ENCODE measurements at places on chromosomes 5 and 9.

GRCh38 chr5:157059093-157059539 lies at the start of gene HAVCR1:
Gene HAVCR1 (minus strand): TSS chr5:157059116. CDS start chr5:157057943, 1,173 bp downstream.
- DNase-seq = no peak

DNA sequence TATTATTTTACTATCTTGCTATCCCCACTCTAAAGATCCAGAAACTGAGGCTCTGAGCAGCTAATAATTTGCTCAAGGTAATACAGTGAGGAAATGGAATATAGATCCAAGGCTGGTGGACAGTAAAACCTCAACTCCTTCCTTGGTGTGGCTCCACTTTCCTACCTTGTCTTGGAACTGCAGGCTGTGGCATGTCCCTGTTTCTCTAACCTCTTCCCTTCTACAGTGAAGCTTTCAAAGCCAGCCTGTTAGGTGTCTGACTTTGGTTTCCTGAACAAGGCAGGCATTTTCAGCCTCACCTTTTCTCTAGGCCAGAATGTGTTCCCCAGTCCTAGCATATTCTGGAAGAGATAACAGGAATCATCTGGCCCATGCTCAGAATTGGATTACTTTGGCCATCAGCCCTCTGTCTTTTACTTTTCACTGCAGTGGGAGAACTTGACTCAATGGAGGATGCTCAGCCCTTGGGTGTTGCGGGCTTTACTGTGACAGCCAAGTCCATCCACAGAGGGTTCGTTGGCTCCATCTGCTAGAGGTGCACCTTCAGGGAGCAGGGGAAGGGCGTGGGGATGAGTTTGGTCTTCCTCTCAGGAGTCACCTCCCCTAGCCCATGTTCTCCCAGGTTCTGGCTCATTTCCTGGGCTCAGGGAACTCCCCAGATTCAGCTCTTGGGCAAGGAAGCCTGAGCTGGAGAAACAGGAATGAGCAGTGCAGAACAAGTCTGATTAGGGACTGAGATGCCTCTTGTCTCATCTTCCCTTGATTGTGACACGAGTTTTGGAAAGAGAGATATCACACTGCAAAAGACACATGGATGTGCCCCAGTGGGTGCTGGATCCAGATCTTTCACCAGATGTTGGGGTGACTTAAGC lies 1.1 kb downstream of the NIPAL4 start:
- DNase-seq = no peak

DNA sequence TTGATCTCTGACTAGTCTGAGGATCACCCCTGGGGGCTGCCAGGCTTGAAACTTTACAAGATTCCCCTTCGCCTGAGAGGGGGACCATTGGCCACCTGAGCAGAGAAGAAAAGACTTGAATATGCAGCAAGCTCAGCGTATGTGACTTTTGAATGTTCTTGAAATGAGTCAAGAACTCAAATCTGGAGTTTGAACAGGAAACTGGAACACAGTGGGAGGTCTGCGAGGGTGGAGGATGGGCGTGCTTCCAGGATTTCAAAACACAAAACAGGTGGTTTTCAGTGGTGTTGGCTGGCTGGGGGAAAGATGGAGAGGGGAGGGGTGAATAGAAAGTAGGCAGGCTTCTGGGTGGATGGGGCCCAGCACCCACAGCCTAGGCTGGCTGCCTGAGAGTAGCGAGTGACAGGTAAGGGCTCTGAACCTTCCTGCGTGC lies 40.6 kb downstream of the TMEM174 start:
- peak; percentile 64 for DNase-seq

- no peak for DNase-seq
These were observed 132.5 kb upstream of the PRSS3 start for GRCh38 chr9:33662871-33663270.

DNA sequence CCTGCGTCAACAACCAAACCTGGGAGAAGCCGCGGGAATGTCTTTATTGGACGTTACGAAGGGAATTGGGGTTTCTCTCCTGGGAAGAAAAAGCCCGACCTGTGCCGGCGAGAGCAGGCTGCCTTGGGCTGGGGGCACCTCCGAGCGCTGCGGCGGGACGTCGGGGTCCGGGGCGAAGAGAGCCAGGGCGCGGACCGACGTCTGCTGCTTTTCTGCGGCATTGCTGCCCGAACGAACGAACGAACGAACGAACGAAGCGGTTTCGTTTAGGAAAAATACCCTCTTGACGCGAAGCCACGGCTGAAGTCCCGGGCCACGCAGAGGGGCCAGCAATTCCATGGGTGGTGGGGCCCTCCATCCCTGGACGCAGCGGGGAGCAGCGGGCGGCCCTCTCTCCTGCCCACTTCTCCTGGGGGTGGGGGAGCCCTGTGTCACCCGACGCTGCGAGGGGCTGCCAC lies 4.8 kb upstream of the PITX1 start:
- no peak for DNase-seq

GRCh38 chr5:86970361-86970760 lies 297.3 kb upstream of the RASA1 start:
- no peak for DNase-seq

GRCh38 chr9:132942541-132943182 lies 1.8 kb downstream of the TSC1 start:
- DNase-seq = no peak

DNA sequence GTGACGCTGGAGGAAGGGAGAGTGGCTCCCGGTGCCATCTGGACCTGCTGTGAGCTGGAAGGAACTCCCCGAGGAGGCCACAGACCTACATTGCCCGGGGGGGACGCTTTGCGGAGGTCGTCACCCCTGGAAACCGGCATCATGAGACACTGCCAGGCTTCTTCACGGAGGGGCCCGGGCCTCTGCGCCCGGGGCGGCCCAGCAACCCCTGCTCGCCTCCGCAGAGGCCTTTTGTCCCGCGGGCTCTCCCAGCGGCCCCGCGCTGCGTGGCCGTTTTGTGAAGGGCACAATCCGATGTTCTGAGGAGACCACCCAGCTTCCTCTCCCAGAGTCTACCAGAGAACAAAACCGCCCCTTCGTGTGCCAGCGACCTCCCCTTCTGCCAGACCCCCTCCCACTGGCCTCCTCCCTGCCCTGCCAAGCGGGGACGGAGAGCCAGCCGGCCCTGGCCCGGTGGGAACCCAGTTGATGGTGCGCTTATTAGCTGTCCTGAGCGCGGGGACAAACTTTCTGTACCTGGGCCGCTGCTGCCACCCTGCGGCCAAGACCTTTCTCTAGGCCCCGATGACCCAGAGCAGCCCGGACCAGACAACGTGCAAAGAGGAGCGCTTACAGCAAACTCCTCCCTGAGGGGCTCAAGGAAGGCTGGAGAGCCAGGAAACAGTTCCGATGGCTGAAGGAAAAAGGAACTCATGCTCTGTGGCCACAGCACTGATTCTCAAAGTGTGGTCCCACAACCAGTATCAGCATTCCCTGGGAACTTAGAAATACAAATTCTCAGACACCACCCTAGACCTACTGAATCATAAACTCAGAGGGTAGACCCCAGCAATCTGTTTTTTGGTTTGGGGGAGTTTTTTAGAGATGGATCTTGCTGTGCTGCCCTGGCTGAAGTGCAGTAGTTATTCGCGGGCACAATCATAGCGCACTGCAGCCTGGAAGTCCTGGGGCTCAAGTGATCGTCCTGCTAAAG lies 86.7 kb downstream of the SLC1A3 start:
- DNase-seq = peak; percentile 85

DNA sequence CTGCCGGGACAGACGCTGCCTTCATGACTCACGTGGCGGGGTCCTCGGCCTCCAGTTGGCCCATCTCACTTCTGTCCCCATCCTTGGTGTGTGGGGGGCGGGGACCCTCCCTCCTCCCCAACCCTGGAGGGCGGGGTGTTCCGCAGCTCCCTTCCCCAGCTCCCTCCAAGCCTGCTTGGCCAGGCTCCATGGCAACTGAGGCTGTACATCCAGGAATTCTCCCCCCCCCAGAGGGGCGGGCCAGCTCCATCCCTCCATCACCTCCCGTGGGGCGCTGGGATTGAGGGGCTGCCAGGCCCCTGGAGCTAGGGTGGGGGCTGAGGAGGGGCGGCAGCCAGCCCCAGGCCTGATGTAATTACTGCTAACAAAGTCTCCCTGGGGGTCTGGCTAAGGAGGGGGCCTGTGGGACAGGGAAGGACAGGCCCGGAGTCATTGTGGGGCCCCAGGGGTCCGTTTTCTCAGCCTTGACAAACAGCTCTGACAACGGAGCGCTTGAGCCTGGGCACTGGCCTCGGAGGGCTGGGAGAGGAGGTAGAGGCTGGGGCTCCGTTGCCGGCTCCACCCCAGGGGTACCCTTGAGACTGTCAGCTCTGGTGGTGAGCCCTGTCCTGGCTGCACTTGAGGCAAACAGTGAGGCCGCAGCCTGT lies 8.0 kb downstream of the DIPK1B start:
- no peak for DNase-seq

DNA sequence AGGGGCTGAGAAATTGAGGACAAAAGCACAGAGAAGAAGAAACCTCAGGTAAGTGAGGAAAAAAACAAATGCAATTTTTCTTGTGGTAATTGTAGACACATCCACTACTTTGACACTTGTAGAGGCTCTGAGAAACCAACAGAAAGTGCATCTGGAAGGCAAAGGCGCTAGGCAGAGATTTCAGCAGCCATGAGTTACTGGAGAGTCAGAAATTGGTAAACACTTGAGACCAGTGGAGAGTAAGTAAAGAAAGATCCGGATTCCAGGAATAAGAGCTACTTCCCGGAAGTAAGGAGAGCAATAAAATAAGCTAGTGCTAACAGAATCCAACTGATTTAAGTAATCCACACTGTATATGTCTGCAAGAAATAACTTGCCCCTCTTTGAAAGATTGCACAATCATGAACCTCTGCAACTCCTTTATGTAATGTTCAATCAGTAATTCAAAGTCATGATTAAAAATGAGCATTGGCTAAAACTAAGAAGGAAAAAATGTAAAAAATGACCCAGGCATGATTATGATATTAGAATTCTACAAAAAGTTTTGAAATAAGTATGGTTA lies 382.1 kb downstream of the CDH18 start:
- DNase-seq = no peak

- DNase-seq = no peak
These were observed 112.5 kb upstream of the CD180 start for GRCh38 chr5:67308988-67309688.

- DNase-seq = no peak
These were observed 19.8 kb upstream of the SPTAN1 start for GRCh38 chr9:128532581-128532980.

GRCh38 chr5:854217-854616 lies 3.4 kb upstream of the ZDHHC11 start:
- no peak for DNase-seq

DNA sequence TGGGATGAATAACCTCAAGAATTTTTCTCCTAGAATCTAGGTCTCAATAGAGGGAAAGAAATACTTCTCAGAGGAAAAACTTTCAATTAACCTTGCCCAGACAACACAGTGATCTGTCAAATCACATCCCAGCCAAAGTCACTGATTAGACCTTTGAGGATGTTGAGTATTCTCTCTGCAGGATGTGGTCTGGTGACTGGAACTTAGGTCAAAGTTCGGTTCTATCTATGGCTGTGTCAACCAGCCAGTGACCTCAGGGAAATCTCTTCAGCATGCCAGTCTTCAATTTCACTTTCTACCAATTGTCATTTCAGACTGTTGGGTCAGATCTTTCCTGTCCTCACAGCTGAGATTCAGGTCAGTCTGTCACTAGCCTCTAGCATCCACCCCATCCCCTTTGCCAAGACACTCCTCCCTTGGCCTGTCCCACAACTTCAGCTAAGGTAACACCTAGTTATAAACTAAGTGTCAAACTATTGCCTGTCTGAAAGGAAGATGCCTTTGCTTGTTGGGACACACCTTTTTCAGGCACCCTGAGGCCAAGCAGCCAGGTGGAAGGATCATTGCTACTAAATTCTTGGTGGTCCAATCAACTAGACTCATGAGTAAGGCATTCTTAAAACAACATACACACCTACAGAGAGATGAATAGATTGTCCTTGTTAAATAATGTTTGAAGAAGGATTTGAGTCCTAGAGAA lies 156.3 kb upstream of the FST start:
- DNase-seq = no peak
